ENCODE measurements at places on chromosomes 12 and 14. TPM values are rescaled to one million over a fixed set of nuclear protein-coding genes. Genes with fewer than 3 reads are reported as not detected.

The SERPINA4 gene
- total RNA-seq = not detected

DNA sequence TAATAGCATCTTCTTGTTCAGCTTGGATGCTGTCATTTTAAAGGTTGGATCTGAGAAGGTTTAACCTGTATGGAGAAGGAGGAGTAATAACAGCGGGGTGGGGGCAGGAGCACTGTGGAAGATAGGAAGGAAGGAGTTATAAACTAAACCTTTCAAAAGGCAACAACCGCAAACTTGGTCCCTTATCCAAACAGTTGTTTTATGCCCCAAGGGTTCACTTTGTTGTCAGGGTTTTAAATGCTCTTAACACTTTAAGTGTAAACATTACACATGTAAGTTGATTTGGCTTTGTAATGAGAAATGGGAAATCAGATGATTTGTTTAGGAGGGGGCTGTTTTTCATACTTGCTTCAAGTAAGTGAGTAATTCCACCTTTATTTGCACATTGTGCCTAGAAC, 3.0 kb downstream of the NPAS3 start:
- DNase-seq = no peak

DNA sequence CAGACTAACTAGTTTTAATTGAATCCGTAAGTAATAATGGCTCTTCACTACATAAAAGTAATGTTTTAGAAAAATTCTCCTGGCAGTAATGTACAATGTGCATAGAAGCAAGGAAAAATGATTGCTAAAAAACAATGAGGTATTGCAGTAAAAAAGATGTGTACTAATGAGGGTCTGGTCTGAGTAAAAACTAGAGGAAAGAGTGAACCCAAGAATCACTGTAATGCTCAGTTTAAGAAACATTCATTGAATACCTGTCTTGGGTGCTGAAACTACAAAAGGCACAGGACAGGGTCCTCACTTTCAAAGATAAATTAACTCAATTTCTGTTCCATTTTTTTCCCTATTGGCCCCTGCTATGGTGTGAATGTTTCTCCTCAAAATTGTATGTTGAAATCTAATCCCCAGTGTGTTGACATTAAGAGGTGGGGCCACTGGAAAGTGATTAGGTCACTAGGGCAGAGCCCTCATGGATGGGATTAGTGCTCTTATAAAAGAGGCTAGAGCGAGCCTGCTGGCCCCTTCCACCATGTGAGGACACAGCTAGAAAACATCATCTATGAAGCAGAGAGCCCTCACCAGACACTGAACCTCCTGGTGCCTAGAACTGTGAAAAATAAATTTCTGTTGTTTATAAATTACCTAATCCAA, 51.6 kb downstream of the RPS6KA5 start:
- no peak for DNase-seq

DNA sequence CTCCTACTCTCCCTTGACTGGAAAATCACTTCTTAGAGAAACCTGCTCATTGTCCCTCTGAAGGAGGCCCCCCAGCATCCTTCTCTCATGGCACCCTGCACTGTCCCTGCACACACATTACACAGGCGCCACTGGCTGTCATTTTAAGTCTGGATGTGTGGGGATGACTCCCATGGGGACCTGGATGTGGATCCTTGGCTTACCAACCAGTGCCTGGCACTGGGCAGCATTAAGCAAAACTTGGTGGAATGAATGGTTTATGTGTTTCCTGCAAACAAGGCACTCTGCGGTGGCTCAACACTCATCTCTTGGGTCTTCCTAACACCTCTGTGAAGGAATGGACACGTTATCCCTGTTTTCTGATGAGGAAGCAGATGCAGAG, 162.4 kb downstream of the RBM19 start:
- no peak for DNase-seq

DNA sequence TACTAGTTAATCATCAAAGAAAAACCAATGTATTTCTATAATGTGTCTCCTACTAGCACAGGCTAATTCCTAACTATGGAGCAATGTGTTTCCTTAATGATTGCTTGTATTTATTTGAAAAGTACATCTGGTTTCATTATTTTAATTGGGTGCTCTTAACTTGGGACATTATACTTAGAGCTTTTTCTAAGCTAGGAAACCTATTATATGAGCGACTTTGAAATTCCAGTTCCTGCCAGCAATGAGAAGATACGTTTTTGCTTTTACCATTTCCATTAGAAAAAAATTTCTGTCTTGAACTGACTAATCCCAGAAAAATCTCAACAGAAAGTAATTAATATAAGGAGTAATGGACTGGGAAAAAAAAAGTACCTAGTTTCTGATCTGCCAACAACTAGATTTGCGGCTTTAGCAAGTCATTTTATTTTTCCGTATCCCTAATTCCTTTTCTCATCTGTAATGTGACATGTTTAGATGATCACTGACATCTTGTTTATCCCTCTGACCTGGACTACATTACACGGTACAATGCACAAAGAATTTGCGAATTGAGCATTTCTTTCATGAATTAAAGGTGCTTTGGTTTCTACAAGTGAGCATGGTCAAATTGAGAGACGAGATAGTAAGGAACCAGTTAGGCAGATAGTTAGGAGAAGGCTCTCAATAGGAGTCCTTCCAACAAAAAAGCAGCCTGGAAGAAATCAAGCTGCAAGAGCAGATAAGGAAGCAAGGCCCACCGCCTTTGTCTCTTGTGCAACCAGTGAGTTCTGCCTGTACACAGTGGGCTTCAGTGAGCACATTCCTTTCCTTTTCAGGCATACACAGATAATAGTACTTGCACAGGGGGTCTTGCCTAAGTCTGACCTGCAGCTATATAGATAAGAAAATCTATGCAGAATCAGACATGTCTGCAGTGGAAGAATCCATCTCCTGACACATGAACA, 1765.0 kb upstream of the FLRT2 start:
- no peak for DNase-seq

The NOVA1 gene
- total RNA-seq = 3.0 TPM

The RASAL1 gene
- total RNA-seq = not detected

DNA sequence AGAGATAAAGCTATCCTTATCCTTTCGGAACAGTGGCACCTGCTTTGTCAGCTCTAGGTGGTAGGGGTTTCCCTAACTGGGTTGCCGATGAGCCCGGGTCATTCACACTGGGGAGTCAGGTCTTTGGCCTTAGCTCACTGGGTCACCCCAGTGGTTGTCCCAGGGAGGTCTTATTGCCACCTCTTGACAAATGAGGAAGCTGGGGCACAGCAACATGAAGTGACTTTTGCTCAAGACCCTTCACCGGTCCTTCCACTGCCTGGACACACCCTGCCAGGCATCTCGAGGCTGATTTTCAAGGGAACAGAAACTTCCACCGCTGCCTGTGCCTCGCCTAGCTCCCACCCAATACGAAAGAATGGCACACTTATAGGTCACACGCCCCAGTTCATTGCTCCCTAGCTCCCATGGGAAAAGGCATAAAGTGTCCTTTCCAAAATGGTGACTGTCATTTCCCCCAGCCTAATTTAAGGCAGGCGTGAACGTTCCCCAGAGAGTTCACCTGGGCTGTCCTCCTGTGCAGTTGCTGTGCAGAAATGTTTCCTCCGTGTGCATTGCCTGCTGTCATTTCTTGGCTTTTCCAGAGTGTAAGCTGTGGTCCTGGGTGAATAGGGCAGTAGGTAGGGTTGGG, 156.1 kb upstream of the CCND2 start:
- no peak for DNase-seq

DNA sequence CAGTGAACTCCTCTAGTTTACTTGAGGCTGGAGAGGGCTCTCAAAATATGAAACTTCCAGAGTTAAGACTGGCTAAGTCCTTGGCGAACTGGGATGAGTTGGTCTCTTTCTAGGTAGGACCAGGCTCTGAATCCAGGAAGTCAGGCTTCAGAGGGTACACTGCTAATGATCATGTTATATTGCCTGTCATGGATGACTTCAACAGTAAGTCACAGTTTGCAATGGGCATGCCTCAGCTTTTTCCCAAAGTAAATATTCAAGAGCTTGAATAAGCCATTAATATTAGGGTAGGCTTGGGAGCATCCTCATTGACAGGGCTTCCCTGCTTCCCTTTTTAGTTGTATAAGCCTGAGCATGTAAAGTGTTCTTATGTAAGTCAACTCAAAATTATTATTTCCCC, 61.7 kb upstream of the PTHLH start:
- no peak for DNase-seq

GRCh38 chr14:92323916-92324818, 1.2 kb downstream of the SLC24A4 start:
- no peak for DNase-seq

Data from heart right ventricle (tissue), 16 donors.